ENCODE measurements at places on chromosomes 1 and 21.

GRCh38 chr1:230334447-230334837 lies 91.7 kb downstream of the PGBD5 start:
- no peak for DNase-seq

DNA sequence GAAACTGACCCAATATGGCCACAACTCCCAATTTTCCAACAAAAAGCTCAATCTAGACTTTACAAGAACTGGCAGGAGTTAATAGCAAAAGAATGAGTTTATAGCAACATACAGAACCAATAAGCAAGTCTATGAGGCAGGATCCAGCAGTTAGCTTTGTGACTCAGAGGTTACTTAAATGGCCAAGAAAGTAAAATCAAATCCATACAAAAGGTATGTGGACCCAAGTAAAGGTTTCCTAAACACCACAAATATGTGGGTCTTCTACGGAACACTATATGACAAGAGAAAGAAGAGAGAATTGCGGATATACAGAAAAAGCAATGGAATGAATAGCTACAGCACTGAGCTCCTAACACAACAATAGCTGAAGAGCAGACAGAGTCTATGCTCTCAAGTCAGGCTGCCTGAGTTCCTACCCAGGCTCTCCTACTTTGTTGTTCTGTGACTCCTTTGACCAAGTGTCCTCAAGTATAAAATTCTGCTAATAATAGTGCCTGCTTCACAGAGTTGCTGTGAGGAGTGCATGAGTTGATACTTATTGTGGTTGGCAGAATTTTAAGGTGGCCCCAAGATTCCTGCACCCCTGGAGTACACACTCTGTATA lies 204.3 kb downstream of the SMYD3 start:
- DNase-seq, result no peak

- DNase-seq, result peak; percentile 64
These were observed 38.5 kb downstream of the MSTO1 start for GRCh38 chr1:155648207-155649147.

GRCh38 chr1:32208891-32209328 lies at the start of gene DCDC2B:
Gene DCDC2B, plus strand, starts transcription at chr1:32209089. Its CDS starts 5 bp downstream, at chr1:32209094.
- peak; percentile 39 for DNase-seq

- no peak for DNase-seq
These were observed 28.2 kb downstream of the STPG1 start for GRCh38 chr1:24385160-24385940.

- no peak for DNase-seq
These were observed 83.9 kb downstream of the NOS1AP start for GRCh38 chr1:162153374-162153773.

- DNase-seq, result no peak
These were observed 10.0 kb downstream of the ECHDC2 start for GRCh38 chr1:52911541-52911940.

DNA sequence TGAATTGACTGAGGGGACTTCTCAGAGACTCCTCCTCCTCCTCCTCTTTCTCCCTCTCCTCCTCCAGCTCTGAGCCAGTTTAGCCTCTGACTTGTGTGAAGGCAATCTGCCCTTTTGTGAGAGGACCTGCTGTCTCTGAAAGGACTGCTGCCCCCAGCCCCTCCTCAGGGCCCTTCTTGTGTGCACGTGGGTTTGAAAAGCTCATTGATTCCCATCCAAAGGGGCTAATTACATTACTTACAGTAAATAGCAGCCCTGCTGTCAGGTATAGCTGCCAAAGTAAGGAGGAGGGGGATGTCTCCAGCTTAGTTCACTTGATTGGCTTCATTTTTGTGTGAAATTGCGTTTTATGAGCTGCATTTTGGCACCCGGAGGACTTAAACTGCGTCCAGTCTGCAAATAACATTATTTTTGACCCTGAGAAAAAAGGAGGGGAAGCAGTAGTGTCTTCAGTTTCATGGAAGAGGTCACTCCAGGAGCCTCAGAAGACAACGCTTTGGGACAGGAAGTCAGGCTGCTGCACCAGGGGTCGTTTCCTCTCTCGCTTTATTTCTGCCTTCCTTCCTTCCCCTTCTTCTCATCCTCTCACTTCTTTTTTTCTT lies 1.8 kb upstream of the LHX9 start:
- DNase-seq, result no peak

DNA sequence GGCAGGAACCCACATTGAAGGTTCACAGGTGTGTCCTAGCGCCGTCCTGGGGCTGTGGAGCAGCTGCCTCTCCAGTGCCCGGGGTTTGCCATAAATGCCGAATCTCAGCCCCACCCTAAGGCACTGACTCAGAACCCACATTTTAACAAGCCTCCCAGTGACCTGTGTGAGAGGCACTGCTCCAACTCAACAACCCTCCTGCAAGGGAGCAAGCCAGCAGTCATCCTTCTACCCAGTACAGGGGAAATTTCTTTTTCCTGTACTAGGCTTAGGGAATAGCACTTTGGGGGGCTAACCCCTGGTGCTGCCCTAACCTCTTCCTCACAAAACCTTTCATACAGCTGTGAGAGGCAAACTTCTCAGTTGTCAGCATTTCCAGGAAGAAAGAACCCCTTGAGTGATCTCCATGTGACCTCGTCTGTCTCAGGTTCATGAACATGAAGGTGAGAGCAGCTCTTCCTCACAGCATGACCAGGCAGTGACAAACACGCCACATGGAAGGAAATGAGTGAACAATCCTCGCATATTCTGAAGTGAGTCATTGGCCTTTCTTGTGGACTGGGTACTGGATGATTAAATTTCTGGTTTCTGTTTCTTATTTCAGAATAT lies 11.4 kb upstream of the BCAR3 start:
- DNase-seq, result no peak

- DNase-seq, result no peak
These were observed 34.8 kb downstream of the KPNA6 start for GRCh38 chr1:32142446-32143301.
